ENCODE measurements at places on chromosomes 2 and 18.

DNA sequence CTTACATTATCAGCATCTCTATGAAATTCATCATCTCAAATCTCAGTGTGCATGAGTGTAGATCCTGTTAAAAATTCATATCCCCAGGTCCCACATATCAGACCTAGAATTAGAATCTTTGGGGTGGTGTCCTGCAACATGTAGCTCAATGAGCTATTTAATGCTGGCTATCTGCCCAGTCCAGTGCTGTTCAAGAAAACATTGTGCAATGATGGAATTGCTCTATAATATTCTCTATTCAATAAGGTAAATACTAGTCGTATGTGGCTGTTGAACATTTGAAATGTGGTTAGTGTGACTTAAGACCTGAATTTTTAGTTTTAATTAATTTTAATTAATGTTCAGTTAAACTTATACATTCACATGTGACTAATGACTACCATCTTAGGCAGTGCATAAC is 127.4 kb downstream of the NOL4 start:
- DNase-seq = peak; percentile 48

- no peak for DNase-seq
These were observed 573 bp downstream of the WDR7 start for GRCh38 chr18:56651771-56652092.

- no peak for DNase-seq
These were observed 49.2 kb downstream of the DNER start for GRCh38 chr2:229665158-229665557.

DNA sequence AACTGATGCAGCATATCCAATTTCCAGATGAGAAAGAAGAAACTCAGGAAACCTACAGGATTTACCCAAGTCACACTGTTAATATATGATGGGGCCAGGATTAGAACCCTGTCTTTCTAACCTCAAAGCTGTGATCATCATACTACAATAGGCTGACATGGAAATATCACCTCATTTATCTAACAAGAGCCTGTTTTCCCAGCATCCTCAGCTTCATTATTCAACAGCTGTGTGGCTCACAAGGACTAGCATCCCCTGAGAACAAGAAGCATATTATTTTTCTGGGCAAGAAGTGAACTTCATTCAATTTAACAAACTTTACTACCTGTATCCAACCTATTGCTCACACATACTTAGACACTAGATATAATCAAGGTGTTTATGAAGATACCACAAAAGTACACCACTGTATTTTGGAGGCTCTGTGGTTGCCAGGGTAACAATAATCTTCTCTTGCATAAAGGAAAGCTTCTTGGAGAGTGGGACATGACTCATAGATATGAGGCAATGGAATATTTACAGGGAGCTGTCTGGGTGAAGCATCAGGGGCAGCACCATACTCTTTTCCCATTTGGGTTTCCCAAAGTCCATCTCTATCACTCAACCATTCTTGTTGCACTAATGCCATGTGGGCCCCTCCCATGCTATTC is 218.2 kb downstream of the RAD51AP2 start:
- no peak for DNase-seq

GRCh38 chr2:143762176-143762928 is 633.1 kb downstream of the ARHGAP15 start:
- no peak for DNase-seq

DNA sequence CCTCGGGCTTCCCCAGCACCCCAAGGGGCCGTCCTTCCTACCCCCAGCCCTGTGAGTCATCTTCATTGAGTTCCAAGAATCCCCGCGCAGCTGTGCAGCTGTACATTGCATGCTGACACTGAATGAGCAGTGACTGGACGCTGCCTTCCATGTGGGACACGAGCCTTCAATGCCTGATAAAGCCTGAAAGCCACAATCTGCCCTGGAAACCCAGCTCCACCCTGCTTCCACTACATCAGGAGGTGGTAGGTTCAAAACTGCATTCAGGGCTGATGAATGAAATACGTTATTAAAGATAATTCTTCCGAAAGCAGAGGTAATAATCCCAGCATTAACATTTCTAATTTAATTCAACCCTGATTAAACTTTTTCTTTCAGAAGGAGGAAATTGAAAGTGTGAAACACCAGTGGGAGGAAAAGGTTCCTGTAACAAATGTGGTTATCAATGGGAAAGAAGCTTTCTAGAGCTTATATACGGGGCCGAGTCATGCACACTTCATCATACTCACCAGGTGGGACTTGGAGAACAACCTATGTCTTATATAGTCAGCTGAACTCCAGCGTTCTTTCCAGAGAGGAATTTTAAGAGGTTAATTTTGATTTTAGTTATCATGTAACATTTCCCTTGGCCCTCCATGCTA is 360.1 kb downstream of the LPIN1 start:
- no peak for DNase-seq

DNA sequence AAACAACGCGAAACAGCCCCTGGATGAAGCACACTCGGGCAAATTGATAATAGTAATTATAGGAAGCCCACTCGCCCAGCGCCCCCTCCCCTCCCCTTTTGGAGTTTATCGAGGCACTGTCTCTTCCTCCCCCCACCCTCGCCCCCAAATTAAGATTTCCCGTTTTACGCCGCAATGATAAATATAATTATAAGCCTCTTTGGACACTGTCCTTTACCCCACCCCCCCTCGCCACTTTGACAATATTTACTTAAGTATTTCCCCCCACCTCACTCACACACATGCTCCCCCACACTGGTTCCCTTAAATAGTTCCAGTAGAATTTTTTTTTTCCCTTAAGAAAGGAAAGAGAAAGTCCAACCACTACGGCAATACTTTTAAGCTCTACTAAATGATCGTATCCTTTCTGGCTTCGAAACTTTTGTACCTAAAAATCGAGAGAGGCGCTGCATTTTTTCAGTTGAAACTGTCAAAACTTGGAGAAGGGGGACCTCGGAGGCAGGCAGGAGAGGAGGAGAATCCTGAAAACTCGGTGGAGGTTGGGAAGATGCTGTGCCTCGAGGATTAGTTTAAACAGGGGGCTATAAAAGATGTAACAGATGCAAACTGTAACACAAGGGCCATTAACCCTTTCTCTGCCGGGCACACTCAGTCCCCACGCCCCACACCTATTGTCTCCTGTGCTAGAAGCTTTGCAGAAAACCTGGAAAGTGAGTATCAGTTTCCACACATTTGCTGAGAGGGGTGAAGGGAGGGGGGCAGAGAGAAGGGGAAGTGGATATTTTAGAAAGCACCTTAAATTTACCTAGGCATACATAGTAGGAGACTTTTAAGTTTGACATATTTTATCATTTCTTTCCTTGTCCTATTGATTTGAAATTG is 1.8 kb downstream of the ZEB2 start:
- no peak for DNase-seq

DNA sequence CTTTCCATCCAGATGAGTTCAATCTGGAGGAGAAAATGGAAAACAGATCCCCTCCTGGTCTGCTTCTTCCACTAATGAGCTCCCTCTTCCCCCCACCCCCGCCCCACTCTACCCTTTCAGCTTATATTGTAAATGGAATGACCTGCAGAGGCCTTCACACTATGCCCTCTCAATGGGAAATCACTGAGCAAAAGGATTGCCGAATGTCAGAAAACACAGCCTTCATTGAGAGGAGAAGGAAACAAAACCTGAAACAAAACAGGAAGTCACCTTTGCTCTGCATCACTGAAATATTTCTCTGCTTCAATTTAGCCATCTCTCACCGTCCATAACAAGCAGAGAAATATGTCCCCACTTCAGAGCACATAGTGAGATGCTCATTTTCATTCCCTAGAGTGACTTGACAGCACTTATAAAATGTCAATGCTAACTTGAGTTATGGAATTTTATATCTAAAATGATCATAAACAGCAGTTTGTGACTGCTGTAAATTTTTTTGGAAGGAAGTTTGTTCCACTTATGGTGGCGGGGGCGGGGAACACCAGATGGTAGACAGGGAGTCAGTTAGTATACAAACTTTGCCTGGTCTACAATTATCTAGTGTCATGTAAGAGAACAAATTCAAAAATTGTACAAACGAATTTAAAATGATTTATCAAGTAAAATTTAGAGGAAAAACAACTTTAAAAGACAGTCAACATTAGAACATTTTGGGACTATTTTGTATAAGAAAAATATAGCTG is 1.8 kb upstream of the FRZB start:
- no peak for DNase-seq

GRCh38 chr2:207854484-207855440 is 85.1 kb upstream of the FZD5 start:
- DNase-seq = no peak

GRCh38 chr18:46281185-46282176 is 177.3 kb downstream of the HAUS1 start:
- DNase-seq = peak; percentile 69

Data from NCI-H1105 treated with DMSO at 0.1 percent for 48 hours (cell line).